ENCODE measurements at places on chromosomes 12 and 14. TPM values are rescaled to one million over a fixed set of nuclear protein-coding genes. Genes with fewer than 3 reads are reported as not detected.
A peak's percentile ranks its signal among the peaks of the same experiment; 100 is the strongest.

Gene TRIM9
- 1.5 TPM for total RNA-seq

Gene SLC39A5
- 0.87 TPM for total RNA-seq

Gene OR4E2
- not detected for total RNA-seq

Gene DLK1
- not detected for total RNA-seq

- H3K36me3 ChIP-seq, result no peaks in the 10 kb centered on the region
- H3K27me3 ChIP-seq, result no peaks in the 10 kb centered on the region
- H3K4me3 ChIP-seq, result peak overlapping the region; percentile 65
- no peak overlapping the region for H3K27ac ChIP-seq
These were observed 831 bp upstream of the RPS6KA5 start for GRCh38 chr14:91061056-91061887.

GRCh38 chr12:93087840-93088610, 158.9 kb upstream of the EEA1 start:
- no peaks in the 10 kb centered on the region for H3K36me3 ChIP-seq
- H3K4me3 ChIP-seq, result no peak overlapping the region
- H3K4me1 ChIP-seq, result peaks cover 53% of the 10 kb centered on the region
- DNase-seq, result no peak
- peak overlapping the region; percentile 93 for H3K27ac ChIP-seq
- no peaks in the 10 kb centered on the region for H3K27me3 ChIP-seq

DNA sequence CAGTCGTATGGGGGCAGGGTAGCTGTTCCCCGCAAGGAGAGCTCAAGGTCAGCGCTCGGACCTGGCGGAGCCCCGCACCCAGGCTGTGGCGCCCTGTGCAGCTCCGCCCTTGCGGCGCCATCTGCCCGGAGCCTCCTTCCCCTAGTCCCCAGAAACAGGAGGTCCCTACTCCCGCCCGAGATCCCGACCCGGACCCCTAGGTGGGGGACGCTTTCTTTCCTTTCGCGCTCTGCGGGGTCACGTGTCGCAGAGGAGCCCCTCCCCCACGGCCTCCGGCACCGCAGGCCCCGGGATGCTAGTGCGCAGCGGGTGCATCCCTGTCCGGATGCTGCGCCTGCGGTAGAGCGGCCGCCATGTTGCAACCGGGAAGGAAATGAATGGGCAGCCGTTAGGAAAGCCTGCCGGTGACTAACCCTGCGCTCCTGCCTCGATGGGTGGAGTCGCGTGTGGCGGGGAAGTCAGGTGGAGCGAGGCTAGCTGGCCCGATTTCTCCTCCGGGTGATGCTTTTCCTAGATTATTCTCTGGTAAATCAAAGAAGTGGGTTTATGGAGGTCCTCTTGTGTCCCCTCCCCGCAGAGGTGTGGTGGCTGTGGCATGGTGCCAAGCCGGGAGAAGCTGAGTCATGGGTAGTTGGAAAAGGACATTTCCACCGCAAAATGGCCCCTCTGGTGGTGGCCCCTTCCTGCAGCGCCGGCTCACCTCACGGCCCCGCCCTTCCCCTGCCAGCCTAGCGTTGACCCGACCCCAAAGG, 804 bp downstream of the GAPDH start:
- peaks cover 46% of the 10 kb centered on the region for H3K36me3 ChIP-seq
- H3K27me3 ChIP-seq, result no peaks in the 10 kb centered on the region
- H3K27ac ChIP-seq, result peak overlapping the region; percentile 83
- peak overlapping the region; percentile 97 for H3K4me3 ChIP-seq

DNA sequence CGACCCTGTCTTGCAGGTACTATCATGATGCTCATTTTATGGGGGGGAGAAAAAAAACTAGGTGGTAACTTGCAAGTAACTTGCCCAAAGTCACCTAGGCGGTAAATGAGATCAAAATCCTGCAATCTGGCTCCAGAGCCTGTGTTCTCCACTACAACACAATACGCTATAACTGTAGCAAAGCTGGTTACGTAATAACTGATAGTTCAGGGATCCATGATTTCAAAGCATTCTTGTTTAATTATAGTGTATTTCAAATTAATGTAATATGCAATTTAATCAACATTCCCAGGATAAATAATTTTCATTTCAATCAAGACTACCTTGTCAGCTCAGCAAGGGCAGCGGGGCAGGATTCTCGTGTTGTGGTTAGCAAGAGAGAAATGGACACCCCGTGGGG, 31.7 kb downstream of the BBS10 start:
- no peaks in the 10 kb centered on the region for H3K36me3 ChIP-seq
- DNase-seq, result no peak
- no peaks in the 10 kb centered on the region for H3K4me1 ChIP-seq
- H3K27me3 ChIP-seq, result no peaks in the 10 kb centered on the region
- H3K4me3 ChIP-seq, result no peak overlapping the region

GRCh38 chr12:50249464-50250182, 33.7 kb downstream of the LIMA1 start:
- peak overlapping the region; percentile 33 for H3K27ac ChIP-seq
- 0 out of 2 replicates have a peak overlapping the region, but pooled peaks have one; percentile 5 for H3K4me3 ChIP-seq
- peaks cover 95% of the 10 kb centered on the region for H3K4me1 ChIP-seq
- DNase-seq, result no peak
- H3K36me3 ChIP-seq, result peaks cover 15% of the 10 kb centered on the region

GRCh38 chr12:4440187-4440941, 5.3 kb downstream of the FGF6 start:
- DNase-seq, result no peak
- peaks cover 97% of the 10 kb centered on the region for H3K27me3 ChIP-seq
- H3K36me3 ChIP-seq, result no peaks in the 10 kb centered on the region

Data from PC-9 (cell line).